ENCODE measurements at places on chromosomes 1 and 21. TPM values are rescaled to one million over a fixed set of nuclear protein-coding genes. Genes with fewer than 3 reads are reported as not detected.

Gene GBP7
- total RNA-seq = not detected

Gene GPR3
- not detected for total RNA-seq

Gene LYPD8
- 48.4 TPM for total RNA-seq

Gene CDK18
- 57.2 TPM for total RNA-seq

Gene MEAF6
- 76.3 TPM for total RNA-seq

Gene C2CD4D
- total RNA-seq = not detected

Gene LIPI
- total RNA-seq = not detected

Gene CFHR3
- total RNA-seq = not detected

Gene SDC3
- 17.4 TPM for total RNA-seq

Gene KRTAP19-1
- total RNA-seq = not detected

Gene NDUFS5
- total RNA-seq = 158 TPM

Gene TDRD10
- total RNA-seq = 1.0 TPM

Gene BCL2L15
- total RNA-seq = 77.3 TPM

Gene CD1C
- 2.8 TPM for total RNA-seq

Gene AUNIP
- 0.87 TPM for total RNA-seq

All from stomach (tissue), 19 donors.